Epithelial cell of prostate (primary cell): ENCODE measurements at places on chromosomes 3 and 15.

- DNase-seq = no peak
Observed at GRCh38 chr3:30730967-30731366, 124.6 kb downstream of the TGFBR2 start.

- no peak for DNase-seq
Observed at GRCh38 chr3:134374105-134374790, at the start of gene AMOTL2. AMOTL2 (minus strand) TSS chr3:134374447; CDS start chr3:134371433, 3,014 bp downstream.

DNA sequence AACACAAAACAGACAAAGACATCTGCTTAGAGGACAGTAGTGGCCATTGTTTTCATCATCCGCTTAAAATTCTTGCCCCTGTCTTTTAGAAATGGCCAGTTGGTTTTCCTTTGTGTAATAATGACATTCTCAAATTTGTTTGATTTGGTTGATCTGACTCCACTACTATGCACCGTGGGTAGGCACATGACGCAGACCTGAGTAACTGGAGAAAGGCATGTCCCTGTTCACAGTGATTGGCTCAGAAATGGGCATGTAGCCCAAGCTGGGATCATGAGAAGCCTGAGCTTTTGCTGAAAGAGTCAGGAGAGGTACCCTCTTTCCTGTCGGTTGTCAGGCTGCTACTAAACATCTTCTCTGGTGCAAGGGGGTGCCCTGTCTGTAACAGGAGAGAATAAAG lies 36.6 kb upstream of the MAGI1 start:
- no peak for DNase-seq

GRCh38 chr15:39602143-39602542 lies 21.3 kb downstream of the THBS1 start:
- DNase-seq = no peak

DNA sequence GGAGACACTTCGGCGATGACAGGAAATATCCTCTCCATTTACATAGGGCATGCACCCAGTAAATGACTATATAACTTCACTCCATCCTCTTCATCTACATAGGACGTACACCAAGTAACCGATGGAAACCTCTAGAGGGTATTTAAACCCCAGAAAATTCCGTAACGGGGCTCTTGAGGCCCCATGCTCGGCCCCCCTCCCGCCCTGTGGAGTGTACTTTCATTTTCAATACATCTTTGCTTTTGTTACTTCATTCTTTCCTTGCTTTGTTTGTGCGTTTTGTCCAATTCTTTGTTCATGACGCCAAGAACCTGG lies 7.5 kb upstream of the FAM107A start:
- no peak for DNase-seq

DNA sequence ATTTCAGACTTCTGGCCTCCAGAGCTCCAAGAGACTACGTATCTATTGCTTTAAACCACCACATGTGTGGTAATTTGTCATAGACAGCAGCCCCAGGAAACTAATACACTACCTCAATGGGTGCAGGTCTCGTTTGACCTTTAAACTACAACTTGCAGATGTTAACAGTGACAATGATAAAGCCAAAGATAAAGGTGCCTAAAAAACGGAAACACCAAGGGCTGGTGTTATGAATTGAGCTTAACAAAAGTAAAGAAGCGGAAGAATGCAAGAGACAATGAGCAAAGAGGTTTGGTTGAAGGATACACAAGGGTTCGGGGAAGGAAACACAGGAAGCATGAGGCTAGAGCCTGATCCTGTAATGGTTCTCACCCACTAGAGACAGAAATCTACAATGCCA lies 50.8 kb downstream of the RFTN1 start:
- DNase-seq = no peak

- no peak for DNase-seq
Observed at GRCh38 chr15:44183363-44183762, 11.7 kb downstream of the FRMD5 start.

GRCh38 chr3:140378571-140379340 lies 299.1 kb upstream of the TRIM42 start:
- no peak for DNase-seq

GRCh38 chr3:1456781-1457311 lies 364.0 kb downstream of the CNTN6 start:
- no peak for DNase-seq
